ENCODE measurements at places on chromosomes 4 and X.

DNA sequence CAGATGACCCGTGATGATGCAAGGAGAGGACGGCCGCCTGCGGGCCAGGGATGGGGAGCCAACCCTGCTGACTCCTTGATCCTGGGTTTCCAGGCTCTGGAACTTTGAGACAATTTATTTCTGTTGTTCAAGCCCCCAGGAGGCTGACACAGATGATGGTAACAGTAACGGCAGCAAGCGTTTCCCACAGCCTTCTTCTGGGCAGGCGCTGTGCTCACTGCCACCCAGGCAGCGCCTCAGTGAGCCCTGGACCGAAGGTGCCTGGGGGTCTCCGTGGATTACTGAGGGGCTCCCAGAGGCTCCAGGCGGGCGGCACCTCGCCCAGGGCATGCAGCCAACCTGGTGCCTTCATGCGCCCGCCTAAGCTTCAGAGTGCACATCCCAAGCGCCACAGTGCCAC is 103.9 kb upstream of the AFAP1 start:
- no peak for DNase-seq

- no peak for DNase-seq
These were observed 329.1 kb downstream of the AR start for GRCh38 chrX:67872958-67873357.

DNA sequence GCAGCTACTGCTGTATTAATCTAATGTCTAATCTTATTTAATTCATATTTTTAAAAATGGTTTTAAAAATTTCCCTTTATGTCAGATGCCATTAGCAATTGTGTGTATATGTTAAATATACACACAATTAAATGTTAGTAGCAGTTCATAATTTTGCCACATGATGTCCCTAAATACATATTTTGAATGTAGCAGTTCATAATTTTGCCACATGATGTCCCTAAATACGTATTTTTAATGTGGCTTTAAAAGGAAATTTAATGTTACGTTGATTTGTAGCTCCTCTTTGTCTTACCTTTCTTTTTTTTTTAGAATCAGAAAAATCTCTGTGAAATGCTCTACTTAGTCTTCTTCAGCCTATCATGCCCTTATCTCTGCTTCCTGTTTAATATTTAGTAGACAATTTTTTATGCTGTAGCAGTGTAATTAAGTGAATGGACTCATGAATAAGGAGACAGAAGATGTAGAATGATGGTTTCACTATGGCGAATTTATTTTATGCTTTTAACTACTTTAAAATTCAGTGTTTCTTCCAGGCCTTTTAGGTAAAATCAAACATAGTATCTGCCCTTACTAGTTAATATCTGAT is 26.1 kb downstream of the RBM46 start:
- peak; percentile 51 for DNase-seq

DNA sequence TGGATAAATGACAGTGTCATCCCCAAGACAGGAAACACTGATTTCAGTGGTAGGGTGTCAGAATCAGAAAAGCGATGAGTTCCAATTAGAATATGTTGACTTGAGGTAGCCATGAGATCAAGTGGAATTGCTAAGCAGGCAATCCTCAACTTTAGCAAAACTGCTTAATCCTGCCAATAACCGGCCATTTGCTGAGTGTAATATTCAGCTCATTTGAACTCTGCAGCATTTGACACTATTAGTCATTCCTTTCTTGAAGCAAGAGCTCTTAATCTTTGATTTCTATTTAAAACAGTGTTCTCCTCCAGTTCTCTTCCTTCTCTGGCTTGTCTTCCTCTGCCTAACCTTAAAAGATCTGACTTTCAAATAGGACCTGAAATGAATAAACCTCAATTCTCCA is 68.7 kb upstream of the DCLK2 start:
- no peak for DNase-seq

- peak; percentile 89 for DNase-seq
These were observed 139.6 kb downstream of the SOWAHB start for GRCh38 chr4:76758290-76758882.

DNA sequence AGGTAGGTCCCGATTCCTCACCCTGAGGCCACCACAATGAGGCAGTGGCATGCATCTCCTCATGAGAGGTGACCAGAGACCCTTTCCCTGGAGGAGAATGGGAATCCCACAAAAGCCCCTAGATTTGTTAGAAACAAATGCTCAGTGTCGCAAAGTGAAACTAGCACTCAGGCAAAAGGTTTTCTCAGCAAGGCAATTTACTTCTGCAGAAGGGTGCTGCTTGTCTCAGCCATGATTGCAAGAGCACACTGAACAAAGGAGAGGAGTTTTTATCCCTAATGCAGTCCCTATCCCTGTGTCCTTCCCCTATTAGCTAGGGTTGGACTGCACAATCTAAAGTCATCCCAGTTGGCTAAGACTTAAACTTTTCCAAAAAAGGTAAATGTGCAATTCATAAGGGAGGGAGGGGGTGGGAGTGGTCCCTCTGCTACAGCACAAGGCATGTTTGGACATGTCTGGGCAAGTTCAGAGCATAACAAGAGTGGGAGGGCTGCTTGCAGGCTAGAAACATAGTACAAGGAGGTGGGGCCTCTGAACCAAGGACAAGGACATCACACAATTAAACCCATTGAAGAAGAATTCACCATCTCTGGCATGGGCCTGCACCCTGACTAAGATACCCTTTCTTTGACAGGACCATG is 185.3 kb downstream of the CCNG2 start:
- no peak for DNase-seq

DNA sequence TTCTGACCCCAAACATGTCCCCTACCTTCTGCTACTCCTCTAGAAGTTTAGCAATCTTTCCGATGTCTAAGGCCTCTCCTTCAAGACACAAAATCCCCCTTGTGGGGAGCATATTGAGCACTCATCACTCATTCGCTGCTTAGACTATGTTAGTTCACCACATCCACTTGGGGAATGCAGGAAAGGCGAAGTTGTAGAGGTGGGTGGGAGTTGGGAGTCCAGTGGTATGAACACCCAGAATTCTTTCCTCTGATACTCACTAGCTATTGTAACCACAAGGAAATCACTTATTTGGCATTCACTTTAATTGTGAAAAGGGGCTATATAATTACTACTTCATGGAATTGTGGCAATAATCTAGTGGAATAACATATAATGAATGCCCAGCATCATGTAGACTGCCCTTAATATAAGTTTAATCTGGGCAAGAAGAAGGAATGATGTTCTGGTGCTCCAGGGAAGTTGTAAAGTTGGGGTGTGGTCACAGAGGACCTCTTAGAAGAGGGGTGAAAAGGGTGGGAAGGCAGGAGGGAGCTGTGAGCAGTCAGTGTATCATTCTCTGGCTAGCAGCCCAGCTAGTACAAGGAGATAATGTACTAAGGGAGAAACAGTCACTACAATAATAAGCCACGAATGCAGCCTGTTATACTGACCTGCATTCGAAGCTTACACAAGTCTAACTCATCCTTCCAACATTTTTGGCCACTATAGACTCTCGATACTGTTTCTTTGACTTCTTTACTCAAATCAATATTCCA is 468.2 kb upstream of the DIPK2B start:
- no peak for DNase-seq

GRCh38 chr4:16505726-16506125 is 279.5 kb upstream of the TAPT1 start:
- peak; percentile 52 for DNase-seq

GRCh38 chr4:124085561-124086180 is 626.9 kb downstream of the ANKRD50 start:
- no peak for DNase-seq

- no peak for DNase-seq
These were observed 1597.1 kb downstream of the ADGRL3 start for GRCh38 chr4:62797221-62797620.

DNA sequence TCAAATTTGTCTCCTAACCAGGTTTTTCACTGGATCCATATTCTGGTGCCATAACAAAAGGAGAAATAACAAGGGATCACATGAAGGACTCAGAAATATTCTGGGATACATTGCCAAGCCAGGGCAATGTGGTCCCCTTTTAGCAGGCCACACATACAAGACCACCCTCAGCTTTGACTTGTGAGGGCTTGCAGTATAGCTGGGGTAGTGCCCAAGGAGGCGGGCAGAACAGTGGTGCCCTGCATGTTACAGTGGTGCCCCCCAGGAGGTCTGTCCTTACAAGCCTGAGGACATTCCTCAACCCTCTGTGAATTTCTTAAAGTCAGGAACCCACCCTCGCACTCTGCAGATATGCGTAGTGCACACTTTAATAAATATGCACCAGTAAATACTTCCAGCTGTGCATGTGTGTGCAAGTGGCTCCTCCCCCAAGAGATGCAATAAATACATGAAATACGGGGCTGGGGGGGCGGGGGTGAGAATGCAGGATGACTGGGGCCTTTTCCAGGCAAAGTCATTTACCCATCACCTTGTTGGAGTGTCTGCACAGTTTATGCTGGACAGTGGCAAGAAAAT is 34.4 kb upstream of the TBL1X start:
- DNase-seq, result no peak

DNA sequence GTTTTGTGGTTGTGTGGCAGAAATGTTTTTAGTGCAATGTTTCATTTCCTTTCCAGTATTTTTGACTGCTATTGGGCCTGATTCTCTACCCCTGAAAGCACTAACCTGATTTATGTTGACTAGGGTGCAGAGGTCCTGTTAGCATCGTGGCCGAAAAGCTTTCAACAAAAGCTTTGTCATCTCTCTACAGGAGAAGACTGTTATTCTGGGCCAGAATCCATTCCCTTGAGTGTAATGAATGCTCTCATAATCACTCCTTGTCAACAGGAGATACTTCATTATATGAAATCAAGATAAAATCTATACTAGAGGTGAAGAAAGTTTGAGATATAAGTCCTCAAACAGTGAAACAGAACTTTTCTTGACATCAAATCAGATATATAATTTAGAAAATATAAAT is 195.5 kb downstream of the ZNF330 start:
- DNase-seq, result no peak

DNA sequence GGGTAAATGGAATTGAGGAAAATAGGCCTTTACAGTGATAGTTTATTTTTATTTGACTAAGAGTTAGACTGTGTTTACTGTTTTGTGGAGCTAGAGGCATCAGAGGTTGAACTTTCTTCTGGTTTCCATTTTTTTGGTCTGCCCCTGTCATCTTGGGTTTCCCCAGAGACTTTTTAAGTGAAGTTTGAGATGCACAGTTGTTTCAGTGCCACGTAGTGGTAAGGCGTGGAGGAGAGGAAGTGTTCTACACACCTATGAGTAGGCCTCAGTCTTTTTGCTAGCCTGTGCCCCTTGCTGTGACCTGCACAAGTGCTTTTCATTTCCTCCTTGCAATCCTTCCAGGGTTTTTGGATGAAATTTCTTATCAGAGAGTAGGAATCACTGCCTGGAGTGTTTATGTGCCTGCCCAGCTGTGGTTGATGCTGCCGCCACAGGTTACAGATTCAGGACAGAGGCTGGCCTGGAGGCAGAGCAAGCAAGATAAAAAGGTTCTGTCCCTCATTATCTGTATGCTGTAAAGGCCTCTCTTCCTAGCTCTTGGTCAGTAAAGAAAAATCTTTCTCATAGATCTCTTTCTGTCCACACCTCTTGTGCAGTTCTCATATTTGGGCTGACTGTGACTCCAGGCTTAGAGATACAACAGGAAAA is 12.5 kb upstream of the HSFX4 start:
- DNase-seq, result no peak

DNA sequence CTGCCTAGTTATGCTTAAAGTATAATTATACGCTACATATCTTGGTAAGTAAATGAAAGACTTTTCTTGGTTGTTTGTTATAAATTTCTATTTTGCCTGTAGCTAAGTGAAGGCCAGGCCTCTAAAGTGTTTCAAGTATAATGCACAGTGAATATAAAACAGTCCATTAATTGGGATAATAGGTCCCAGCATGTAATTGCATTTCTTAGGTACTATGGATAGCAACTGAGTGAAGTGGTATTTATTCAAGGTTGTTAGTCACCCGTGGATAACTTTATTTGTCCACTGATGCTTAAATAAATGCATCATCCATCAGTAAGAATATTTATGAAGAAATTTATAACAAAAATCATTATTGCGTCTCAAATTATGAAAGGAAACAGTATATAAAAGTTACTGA is 59.1 kb downstream of the TEX13C start:
- no peak for DNase-seq

DNA sequence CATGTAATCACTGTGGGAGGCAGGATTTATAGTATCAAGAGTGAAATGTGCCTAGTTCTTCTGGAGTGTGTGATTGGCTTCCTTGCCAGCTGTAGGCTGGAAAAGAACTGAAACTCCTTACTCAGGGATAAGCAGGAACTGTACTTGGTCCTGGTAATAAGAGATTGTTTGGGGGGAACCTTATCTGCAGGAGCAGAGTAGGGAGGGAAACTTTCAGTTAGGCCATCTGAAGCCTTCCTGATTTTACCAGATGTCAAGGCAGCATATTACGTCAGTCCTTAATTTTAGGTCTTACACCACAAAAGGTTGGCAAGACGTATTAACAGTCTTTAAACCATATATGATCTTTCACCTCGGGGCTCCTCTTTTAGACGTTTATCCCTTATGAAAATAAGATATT is 231.5 kb upstream of the FMR1 start:
- no peak for DNase-seq

DNA sequence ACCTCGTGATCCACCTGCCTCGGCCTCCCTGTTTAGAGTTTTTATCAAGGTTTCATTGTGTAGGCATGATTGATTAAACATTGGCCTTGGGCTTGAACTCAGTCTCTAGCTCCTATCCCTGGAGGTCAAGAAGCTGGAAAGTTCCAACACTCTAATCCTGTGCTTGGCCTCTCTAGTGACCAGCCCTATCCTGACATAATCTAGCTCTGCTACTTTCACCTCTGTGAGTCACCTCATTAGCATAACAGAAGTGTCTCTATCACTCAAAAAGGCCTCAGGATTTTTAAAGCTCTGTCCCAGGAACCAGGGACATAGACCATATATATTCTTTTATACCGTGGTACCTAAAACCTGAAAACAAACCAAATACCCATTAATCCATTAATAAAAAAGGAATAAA is 377.5 kb downstream of the CENPC start:
- DNase-seq, result no peak

DNA sequence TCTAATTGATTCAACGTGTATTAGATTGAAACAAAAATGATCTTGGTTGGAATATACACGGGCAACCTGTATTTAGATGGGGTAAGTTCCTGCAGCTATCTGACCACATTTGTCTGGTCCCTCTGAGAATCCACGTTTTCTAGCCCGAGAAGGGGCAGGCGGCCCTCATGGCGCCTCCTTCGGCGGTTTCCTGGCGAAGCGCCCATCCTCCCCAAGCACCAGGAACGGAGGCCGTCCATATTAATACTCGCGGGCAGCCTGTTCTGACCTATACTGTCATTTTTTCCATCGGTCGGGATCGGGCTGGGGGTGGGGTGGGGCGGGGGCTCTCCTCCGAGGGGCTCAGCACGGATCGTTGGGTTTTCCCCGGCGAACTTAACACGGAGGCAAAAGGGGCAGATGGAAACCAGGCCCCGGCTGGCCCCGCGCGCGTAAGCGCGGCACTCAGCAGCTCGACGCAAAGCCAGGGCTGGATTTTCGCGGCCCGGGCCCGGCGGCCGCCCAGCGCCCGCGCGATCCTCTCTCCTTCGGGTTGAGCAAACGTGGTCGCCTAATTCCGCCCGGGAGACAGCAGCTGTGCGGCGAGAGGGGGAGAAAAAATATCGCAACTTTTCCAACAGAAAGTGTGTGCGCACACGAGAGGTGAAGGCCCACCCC is 77.2 kb upstream of the BCOR start:
- DNase-seq, result peak; percentile 82

GRCh38 chr4:4859325-4859798 is at the start of gene MSX1:
Gene MSX1, plus strand, starts transcription at chr4:4859665. Its CDS starts 235 bp downstream, at chr4:4859900.
- DNase-seq, result peak; percentile 91
